ENCODE measurements at places on chromosomes 11 and 22. TPM values are rescaled to one million over a fixed set of nuclear protein-coding genes. Genes with fewer than 3 reads are reported as not detected.
A peak's percentile ranks its signal among the peaks of the same experiment; 100 is the strongest.

DNA sequence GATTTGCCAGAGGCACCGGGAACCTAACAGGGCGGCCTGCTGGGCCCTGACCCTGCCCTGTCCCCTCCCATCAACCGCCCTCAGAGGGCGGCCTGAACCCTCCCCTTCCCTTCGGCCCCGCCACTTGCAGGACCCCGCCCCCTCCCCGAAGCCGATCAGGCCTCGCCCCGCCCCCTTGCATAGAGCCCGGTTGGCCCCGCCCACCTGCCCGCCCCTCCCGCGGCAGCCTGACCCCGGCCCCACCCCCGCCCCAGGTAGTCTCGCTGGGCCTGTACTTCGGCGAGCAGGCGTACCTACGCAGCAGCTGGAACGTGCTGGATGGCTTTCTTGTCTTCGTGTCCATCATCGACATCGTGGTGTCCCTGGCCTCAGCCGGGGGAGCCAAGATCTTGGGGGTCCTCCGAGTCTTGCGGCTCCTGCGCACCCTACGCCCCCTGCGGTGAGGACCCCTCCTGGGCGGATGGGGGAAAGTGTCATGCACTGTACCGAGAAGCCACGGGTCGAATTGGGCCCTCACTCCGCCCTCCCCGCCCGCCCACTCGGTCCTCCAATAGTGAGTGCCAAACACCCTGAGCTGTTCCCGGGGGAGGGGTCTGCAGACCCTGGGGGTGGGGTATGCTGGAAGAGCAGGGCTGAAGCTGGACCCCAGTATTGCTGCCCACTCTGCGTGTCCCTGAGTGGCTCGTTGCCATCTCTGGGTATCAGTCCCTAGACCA is 94.1 kb downstream of the CACNA1I start:
- no peak for DNase-seq

The HBG2 gene
- not detected for total RNA-seq

DNA sequence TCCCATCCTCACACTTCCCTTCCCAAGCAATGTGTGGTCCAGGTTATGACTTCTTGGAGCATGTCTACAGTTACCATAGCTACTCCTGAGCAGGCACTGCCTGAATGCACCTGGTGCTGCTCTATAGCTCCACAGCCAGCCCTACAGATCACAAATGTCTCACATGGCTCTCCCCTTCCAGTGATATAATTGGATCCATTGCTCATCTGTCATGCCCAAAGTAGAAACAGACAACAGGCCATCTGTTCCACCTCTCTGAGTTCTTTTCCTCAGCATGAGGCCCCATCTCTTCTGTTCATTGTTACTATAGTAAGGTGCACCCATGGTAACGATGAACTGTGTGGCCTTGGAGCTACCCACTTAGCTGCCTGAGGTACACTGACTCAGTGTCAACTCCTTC is 320.3 kb upstream of the ZC3H12C start:
- DNase-seq, result no peak

GRCh38 chr11:64564947-64565889 is 25.8 kb upstream of the SLC22A12 start:
- DNase-seq, result no peak

DNA sequence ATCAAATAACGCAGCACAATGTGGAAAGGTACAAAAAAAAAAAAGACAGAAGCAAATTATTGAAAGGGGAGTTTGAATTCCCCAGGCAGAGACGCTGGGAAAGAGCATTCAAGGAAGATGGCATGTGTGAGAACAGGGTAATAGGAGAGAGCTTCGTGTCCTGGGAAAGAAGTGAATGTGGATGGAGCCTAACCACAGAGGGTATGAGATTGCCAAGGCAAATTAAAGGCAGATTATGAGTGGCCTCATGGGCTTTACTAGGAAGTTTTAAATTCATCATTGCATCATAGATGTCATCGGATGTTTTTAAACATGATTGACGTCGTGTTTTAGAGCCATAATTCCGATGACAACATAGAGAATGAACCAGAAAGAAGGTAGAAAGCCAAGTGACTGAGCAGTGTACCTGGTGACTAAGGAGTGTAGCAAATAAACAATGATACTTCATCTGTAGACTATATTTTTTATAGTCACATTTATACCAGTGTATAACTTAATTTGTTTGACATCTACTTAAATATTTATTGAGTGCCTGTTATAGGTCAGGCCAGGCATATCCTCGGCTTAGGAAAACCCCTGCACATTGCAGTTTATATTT is 151.4 kb downstream of the MSANTD4 start:
- DNase-seq, result no peak

- DNase-seq, result no peak
These were observed 26.6 kb downstream of the FADD start for GRCh38 chr11:70229737-70230136.

DNA sequence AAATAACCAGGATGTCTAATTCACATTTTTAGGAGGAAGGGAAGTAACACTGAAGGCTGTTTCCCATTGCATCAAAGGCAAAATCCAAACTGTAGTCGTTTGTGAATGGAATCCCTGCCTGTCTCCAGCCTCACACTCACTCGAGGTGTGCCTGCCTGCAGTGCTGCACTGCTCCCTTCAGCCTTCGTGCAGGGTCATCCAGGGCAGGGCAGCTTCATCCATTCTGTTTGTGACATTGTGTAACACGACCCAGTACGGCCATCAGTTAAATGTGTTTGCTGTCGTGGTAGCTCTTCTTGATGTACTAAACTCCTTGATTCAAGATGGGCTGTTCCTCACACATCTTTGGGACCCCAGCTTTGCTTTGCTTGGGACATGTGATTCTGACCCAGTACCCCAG is 34.3 kb downstream of the LDLRAD3 start:
- no peak for DNase-seq

DNA sequence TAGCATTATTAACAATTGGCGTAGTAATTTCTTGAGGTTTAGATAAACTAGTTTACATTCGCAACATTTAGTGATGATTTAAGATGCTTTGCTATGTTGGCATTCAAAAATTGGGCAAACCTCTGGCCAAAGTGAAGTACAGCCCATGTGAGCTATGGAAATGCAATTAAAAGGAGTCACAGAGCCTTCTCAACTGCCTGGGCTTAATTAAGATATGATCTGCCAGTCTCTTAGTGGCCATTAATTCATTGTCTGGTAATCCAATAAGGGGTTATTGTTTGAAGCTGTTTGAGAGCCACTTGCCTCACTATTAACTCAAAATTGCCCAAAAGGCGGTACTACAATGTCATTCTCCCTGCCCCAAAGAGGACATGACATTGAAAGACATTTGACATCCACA is 608.9 kb downstream of the NTM start:
- no peak for DNase-seq

The CASP5 gene
- total RNA-seq, result not detected

DNA sequence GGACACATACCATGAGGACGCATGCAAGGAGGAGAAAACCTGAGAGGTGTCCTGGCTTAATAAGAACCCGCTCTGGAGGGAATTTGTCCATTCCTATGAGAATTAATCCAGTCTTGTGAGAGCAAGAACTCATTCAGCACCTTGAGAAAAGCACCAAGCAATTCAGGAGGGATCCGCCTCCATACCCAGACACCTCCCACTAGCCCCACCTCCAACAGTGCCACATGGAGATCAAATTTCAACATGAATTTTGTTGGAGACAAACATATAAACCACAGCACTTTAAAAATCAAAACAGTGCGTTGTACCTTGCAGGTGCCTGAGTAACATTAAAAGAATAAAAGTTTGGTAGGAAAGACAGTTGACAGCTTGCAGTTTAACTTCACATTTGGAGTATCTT is 11.4 kb downstream of the UBE4A start:
- DNase-seq, result no peak

DNA sequence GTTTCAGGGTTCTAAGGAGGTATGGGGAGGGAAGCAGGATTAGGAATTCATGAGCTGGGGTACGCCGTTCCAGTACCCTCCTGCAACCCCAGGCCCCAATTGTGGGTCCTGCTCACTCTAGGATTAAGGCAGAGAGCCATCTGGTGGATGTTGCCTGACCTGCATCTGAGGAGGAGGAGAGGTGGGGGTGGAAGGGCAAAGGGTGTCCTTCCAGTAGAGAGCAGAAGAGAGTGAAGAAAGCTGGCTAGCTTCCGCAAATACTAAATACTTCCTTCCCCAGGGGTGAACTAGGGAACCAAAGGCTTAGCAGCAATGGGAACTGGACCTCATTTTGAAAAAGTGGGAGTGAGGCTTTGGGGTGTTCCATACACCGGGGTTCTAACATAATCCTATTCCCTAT is 10.6 kb downstream of the LRRC51 start:
- DNase-seq, result peak; percentile 83

DNA sequence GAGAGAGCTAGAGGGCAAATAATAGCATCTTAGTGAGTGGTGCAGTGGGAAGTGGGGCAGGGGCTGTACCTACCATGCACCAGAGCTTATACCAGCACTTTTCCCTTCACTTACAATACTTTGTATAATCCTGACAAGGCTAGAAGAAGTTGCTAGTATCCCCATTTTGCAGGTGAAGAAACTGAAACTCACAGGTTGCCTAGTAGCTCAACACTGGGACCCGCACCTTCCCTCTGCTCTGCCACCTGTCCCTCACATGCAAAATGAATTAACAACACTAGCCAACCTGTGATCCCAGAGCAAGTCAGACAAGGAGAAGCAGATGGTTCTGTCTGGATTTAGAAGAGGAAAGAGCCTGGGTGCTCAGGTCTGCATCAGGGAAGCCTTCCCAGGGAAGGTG is 510.4 kb downstream of the BUD13 start:
- DNase-seq, result no peak

DNA sequence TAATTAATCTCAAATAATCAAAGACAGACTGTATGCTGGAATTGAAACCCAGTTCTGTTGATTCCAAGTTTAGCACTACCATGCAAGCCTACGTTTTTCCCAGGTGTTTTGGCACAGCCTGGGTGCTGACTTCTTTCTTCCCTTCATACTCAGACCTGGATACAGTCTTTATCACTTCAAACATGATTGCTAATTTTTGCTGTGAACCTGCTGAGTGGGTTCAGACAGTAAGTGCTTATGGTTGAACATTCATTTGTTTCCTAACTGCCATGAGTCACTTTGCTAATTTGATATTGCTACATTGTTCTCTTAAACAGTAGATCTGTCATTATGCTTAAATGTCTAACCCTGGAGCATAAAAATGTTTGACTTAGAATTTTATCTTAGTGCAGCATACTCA is 12.2 kb downstream of the PAAF1 start:
- no peak for DNase-seq

DNA sequence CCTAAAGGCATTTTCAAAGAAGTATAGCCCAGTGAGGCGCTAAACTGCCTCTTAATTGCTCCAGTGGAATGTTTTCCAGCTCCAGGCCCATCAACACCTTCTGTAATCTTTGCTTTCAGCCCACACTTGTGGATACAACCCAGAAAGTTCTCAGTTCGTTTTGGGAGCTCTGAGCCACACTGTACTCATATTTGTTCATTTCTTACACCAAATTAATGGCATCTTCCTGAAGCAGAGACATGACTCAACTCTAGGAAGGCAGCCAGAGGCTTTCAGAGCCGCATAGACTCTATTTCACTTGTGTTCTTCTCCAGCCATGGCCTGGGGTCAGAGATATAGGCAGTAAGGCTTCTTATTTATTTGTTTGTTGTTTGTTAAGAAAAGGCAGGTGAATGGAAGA is 175.5 kb upstream of the NCAM1 start:
- no peak for DNase-seq

The EMID1 gene
- 0.36 TPM for total RNA-seq

The SPTBN2 gene
- total RNA-seq, result 4.9 TPM
